Femur (tissue), 1 donor: ENCODE measurements at places on chromosomes 5 and 9.
A peak's percentile ranks its signal among the peaks of the same experiment; 100 is the strongest.

- DNase-seq: no peak
Measured at GRCh38 chr9:22483528-22484070, 37.0 kb downstream of the DMRTA1 start.

- DNase-seq: no peak
Measured at GRCh38 chr9:106304401-106304920, 558.5 kb upstream of the ZNF462 start.

GRCh38 chr9:92807757-92808725, 43.4 kb upstream of the BICD2 start:
- peak; percentile 21 for DNase-seq

- DNase-seq: peak; percentile 81
Measured at GRCh38 chr9:91681461-91682305, 258.1 kb upstream of the NFIL3 start.

- no peak for DNase-seq
Measured at GRCh38 chr5:93428868-93429267, 152.2 kb downstream of the NR2F1-AS1 start.

DNA sequence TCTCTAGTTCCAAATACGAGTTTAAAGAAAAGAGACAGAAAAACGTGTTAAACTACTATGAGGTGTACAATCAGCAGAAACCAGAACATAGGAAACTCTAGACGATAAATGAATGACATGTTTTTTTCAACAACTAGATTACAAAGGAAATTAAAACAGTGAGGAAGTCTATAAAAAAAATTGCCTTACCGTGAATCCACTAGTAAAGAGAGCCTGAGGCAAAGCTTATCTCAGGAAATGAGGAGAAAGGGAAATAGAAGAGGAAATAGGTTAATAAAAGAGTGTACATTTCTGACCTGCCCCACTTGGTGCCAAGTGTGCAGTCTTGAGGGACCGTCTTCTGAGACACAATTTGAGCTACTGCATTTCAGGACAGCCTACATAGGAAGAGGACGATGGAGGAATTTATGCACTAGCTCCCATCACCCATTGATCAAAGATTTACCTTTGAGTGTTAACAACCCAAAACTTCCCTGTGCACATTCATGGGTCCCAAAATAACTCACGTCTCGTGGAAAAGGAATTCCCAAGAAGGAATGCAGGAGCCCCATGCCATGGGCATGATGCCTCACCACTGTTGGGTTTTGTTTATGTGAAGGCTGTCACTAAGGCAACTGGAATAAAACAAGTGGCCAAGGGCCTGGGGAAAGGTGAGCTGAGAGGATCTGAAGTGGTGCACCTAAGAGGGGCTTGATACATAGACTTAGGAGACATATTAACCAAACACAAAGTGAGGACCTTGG, 53.6 kb upstream of the SLC1A3 start:
- no peak for DNase-seq

- DNase-seq: no peak
Measured at GRCh38 chr9:79289856-79290255, 281.9 kb upstream of the TLE4 start.

DNA sequence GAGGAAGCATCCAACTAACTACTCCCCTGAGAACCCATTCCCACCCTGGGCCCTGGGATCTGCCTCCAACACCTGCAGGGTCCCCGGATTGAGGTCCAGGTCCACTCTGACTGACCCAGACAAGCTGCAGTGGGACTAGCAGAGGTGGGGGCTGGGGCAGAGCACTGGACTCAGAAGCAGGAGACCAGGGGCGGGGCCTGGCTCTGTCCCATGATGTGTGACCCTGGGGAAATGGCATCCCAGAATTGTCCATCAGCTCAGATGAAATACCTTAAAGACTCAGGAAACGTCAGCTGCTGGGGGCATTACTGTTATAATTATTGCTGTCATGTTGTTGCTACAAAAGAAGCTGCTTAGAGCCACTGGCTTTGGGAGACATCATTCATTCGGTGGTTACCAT, 202.4 kb downstream of the C9orf50 start:
- DNase-seq: no peak

- no peak for DNase-seq
Measured at GRCh38 chr5:12017007-12017406, 112.8 kb upstream of the CTNND2 start.

- no peak for DNase-seq
Measured at GRCh38 chr5:50302815-50303490, 138.1 kb downstream of the EMB start.

GRCh38 chr9:93891050-93891449, 64.1 kb downstream of the BARX1 start:
- no peak for DNase-seq

DNA sequence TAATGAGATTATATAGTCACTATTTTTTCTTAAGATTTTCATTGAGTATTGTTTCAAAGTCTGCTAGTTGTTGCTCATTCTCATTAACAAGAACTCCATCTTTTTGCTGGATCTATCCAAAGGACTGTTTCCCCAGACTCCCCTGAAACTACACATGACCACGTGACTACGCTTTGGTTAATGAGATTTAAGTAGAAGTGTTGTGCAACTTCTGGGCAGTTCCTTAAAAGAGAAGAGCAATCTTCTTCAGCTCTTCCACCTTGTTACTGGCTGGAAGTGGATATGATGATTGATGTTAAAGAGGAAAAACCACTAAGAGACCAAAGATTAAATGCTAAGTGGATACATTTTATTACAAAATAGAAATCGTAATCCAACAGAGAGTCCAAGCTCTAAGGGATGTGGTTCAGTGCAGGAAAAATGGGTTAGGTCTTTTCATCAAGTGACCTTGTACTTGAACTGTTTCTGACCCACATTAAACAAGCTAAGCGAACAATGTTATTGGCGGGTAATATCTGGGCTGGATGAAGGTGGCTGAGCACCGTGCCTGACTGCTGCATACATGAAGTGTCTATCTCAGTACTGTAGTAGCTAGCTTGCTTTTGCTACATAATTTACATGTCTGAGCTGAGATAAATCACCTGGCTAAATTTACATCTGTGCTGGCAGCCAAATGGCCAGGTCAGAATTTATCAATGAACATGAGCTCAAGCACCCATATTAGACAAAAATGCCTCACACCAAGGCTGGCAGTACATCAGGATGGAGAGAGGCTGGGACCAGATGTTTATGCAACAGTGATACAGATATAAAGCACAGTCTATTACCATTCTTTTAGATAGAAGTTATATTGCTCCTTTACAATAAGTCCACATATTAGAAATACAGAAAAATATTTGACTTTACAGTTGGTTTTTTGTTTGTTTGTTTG, 7.5 kb upstream of the CTNNAL1 start:
- no peak for DNase-seq

DNA sequence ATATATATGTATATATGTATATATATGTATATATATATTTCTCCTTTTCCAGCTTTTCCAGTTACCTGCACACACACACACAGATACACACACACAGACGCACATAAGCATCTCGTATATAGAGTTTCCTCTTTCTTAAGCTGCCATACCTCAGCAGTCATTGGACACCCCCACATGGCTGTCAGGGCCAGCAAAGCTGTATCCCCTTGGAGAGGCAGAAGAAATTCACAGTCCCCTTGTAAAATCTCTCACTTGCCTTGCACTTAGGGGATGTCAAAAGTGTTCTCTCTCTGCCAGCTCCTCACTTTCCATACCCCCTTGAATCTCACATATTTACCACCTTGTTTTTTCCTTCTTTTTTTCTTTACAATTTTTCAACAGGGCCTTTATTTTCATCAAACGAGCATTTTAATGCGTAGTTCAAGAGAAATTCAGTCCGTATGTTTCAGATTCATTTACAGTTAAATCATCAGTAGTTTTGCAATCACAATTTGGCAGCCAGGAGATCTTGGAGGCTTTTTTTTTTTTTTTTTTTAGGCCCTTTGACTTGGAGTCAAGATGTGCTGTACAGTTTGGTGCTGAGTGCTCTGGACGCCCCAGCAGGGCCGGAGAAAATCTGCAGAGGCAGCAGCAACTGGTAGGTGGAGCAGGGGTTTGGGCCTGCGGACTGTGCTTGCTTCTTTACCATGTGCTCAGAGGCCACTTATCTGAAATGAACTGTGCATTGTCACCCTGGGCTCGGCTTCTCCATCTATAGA, 244.9 kb upstream of the KLF4 start:
- no peak for DNase-seq

- DNase-seq: no peak
Measured at GRCh38 chr5:57417971-57418370, 64.6 kb downstream of the ACTBL2 start.

DNA sequence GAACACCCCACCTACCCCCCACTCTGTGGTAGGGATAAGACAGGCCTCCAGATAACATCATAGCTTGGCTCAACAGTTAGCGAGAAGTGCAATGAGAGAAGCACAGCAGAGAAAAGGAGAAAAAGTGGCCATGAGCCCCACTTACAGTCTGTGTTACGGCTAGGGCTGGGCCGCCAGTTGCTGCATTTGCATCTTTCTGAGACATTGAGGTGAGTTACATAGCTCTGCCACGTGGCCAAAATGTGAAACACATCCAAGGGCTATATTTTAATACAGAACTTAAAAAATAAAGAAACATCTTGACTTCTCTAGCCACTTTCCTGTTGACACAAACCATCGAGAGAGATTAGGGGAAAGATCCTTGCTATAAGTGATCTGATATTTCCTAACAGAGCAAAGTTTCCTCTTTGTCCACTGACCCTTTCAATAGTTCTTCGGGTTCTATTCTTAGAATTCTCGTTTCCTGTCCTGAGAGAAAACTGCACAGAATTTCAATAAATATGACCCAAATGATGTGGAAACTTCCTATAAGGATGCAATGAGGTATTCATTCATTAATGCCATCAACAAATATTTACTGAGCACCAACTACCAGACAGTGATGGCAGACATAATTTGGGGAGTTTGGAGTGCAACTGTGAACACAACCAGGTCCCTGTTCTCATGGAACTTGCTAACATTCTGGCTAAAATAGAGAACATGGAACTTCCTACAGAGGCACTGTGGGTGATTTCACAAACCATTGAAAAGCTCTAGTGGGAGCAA, 3.2 kb upstream of the TLE4 start:
- DNase-seq: no peak

GRCh38 chr9:71685394-71685793, 82.9 kb downstream of the CEMIP2 start:
- DNase-seq: no peak

GRCh38 chr9:7841831-7842230, 42.3 kb upstream of the DMAC1 start:
- DNase-seq: no peak

DNA sequence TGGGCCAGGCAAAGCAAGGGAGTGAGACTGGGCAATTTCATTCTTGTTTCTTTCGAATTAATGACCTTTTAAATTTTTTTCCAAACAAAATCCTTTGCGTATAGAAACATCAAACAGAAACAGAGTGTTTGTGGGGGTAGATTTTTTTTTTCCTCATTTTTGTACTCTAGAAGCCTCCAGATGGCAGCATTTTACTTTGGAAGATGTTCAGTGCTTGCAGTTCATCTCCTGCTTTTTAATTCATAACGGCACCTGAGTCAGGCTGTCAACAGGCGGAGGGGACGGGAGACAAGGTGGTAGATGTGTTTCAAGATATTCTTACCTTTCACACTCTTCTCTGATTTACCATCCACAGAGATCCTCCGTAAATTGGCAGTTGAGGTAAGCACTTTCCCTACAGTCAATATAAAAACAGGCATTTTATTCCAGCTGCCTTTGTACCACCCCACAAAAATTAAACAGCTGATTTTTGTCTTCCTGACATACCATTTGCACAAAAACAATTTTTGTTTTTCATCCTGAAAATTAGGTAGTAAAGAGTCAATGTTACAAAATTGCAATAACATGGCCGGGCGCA, 99.5 kb upstream of the FBXL17 start:
- no peak for DNase-seq

DNA sequence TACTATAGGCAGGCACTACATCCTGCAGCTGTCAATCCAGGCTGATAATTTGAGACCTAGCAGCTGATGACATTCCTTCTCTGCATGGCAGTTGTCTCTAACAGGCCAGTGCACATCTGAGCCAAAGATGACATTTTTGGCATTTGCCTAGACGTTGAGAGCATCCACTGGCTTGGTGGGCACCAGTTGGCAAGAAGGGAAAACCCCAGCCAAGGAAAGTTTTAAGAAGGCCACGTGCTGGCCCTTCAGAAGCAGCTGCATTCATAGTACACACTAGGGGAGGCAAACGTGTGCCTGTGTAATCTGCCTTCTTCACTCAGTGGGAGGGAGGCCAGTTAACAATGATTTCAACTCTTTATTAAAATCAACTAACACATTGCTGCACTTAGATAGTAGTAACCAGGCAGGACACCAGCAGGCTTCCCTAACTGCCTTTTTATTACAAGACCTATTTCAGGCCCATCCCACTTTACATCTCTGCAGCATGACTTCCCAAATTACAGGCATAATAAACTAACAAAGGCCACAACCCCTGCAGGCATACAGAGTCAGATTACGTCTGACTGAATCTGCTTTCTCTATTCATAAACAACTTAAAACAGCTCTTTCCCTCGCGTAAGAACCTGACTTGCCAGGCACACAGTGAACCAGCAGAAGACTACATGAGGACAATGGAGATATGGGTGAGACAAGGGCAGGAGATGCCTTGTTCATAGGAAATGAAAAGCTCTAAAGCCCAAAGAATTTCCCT, 576.3 kb downstream of the PDE4D start:
- peak; percentile 55 for DNase-seq

- DNase-seq: no peak
Measured at GRCh38 chr9:136673975-136674785, 11.5 kb downstream of the EGFL7 start.

DNA sequence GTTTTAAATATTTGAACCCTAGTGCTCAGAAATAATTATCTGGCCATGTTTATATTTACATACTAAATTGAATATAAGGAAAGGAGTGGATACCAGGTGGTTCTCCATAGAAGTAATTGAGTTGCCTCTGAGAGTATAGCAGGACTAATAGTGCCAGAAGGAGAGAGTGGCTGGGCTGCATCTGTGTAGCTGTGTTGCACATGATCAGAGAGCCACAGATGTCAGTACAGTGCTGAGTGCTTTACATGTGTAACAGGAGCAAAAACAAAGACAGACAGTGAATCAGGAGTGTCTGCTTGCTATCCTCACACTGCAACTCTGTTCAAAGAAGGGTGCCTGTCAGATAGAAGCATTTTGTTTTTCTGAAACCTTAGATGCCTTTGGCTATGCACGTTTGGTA, 353.9 kb upstream of the PAPPA start:
- no peak for DNase-seq

DNA sequence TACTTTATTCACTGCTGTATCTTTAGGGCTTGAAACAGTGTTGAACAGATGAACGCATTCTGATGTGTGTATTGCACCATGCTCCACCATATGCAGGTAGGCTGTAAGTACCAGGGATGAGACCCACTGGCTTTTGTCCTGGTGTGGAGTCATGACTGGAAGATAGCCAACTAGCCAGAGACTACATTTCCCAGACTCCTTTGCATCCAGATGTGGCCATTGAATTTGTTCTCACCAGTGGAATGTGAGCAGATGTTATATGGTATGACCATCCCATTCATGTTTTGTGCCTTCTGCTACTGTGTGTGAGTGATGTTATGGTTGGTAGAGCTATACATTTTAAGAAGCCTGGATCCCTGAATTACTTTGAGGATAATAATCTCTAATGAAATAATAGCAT, 7.4 kb upstream of the FBXL7 start:
- DNase-seq: no peak
